ENCODE measurements at places on chromosomes 1 and 21. TPM values are rescaled to one million over a fixed set of nuclear protein-coding genes. Genes with fewer than 3 reads are reported as not detected.

The ST6GALNAC3 gene
- total RNA-seq, result 9.0 TPM

The AHCYL1 gene
- total RNA-seq, result 20.6 TPM

The NBPF6 gene
- total RNA-seq, result not detected

GRCh38 chr1:151980287-151981177, 13.1 kb downstream of the S100A10 start:
- DNase-seq, result peak; percentile 86

DNA sequence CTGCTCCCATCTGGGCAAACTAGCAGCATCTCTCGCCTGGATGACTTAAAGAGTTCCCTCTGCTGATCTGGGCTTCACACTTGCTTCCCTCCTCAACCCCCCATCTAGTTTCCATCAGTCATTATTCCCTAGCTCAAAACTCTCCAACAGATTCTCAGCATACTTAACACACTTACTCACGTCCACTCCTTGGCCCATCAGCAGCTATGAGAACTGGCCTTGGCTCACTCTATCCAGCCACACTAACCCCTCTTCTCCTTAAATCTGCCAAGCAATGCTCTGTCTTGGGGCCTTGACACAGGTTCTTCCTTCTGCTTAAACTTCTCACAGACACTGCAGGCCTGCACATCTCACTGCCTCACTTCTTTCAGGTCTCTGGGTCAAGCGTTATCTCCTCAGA, 41.6 kb downstream of the GNG12 start:
- DNase-seq, result peak; percentile 75

DNA sequence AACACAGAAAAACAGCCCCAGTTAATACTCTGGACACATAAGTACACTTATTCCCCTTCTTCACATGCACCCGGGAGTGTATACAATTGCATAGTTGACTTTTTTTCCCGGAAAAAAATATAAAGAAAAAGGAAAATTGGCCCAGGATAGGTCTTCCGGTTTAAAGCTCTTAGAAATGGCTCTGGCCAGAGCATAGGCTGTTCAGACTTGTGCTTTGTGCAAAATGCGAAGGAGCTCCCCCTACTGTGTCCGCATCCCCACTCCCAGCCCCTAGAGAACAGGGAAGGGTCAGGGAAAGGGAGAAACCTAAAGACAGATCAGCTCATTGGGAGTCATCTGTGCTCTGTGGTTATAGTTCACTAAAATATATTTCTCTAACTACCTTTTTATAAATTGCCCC, 5.5 kb upstream of the MTMR11 start:
- peak; percentile 86 for DNase-seq

DNA sequence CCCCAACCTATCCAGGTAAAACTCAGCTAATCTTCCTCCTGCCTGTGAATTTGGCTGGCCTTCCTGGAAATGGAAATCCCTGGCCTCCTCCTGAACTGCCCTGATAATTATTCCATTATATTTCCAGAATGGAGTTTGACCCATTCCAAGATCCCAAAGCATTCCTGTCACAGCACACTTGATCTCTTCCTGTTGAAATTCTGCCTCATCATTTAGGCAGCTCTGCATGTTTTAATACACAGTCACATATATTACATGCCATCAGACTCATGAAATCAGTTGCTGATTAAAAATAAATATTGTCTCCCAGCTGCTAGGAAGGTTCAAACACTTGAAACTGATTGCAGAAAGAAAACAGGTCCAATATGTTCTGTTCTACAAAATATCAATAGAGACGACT, 148.2 kb upstream of the PALMD start:
- no peak for DNase-seq

- DNase-seq, result peak; percentile 19
Measured at GRCh38 chr1:39892601-39893595, 8.8 kb downstream of the MYCL start.

DNA sequence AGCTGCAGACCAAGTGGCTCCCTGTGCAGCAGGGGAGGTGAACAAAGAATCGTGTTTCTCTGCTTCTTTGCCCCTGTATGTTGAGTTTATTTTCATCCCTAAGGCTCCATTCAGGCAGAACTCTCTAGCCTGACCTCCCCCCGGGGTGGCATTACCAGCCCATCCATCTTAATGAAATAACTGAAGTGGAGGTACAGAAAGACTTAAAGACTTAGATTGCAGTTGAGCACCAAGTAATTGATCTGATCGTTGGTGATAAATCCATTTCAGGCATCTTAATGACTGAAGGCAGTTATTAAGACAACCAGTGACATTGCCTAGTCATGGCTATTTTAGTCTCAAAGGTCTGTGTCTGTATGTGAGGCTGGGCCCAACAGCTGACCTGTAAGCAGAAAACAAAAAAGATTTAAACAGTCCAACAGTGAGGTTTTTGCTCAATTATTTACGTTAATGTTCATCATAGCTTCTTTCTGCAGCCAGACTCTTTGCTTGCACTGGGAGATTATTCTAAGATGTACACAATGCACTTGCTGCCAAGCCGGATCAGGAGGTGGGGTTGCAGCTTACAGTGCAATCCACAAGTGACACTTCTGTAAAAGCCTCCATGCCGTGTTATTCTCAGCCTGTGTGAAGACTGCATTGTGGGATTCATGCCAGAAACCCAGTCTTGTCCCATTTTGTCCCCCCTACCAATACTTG, 363.0 kb upstream of the DUSP10 start:
- DNase-seq, result peak; percentile 20

- DNase-seq, result no peak
Measured at GRCh38 chr1:16143005-16143565, 12.8 kb downstream of the EPHA2 start.

DNA sequence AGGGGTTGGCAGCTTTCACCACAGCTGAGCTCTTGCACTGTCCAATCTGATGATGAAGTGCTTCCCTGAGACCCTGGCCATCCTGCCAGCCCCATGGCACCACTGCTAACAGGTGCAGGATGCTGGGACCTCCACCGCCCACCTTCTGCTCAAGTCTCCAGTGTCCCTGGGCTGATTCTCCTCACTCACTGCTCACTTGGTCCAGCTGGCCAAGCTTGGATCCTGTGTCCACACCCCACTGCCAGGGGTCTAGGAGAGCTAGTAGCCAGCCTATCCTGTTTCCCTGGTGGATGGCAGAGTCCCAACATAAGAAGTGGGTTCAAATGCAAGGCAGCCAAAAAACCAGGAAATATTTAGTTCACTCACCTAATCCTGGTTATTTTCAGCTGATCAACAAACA, 217.2 kb upstream of the IRF2BP2 start:
- peak; percentile 30 for DNase-seq
